ENCODE measurements at places on chromosomes 1 and 21. TPM values are rescaled to one million over a fixed set of nuclear protein-coding genes. Genes with fewer than 3 reads are reported as not detected.

CD34 gene
- 6.4 TPM for total RNA-seq

HSPA6 gene
- 0.22 TPM for total RNA-seq

SEC22B gene
- total RNA-seq = 20.5 TPM

AADACL3 gene
- total RNA-seq = not detected

RBP7 gene
- 1.6 TPM for total RNA-seq

RRP1 gene
- 11.9 TPM for total RNA-seq

GNAT2 gene
- 0.17 TPM for total RNA-seq

SNAPIN gene
- total RNA-seq = 68.2 TPM

SH2D2A gene
- total RNA-seq = not detected

CHODL gene
- total RNA-seq = 0.09 TPM

CLDN8 gene
- not detected for total RNA-seq

LRRC53 gene
- total RNA-seq = not detected
